ENCODE measurements at places on chromosomes 6 and 20.

DNA sequence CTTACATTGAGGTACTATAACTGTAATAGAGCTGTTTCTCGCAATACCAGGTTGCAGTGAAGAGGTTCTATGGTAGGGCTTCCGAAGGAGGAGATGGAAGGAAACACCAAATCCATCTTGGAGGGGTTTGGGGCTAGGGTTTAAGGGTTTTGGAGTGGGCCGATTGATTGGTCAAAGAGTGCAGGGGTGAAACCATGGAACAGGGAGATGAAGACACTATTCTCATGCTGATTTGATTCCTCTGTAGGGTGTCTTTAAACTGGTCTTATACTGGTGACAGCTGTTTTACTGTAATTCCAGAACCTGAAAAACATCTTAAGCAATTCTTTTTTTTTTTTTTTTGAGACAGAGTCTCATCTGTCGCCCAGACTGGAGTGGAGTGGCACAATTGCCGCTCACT lies 7.8 kb downstream of the SMIM13 start:
- no peak for DNase-seq

GRCh38 chr6:13935190-13935880 lies 10.6 kb downstream of the RNF182 start:
- no peak for DNase-seq

DNA sequence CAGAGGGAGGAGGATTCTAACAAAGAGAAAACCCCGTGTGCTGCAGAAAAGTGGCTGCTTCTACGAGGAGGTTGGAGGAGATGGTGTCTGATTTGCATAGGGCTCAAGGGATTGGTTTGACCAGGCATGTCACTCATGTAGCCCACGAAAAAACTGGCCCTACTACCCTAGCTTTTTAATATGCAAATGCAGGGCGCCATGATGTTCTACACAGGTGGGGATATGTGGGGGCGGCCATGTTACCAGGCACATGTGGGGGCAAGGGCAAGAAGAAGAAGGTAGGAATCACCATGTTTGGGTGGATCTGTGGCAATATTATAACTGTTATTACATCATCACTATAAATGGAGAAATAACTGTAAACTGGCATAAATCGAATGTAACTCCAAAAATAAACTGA lies 9.9 kb downstream of the KIAA1755 start:
- DNase-seq, result no peak

GRCh38 chr6:80967609-80968008 lies 784.9 kb downstream of the TENT5A start:
- no peak for DNase-seq

DNA sequence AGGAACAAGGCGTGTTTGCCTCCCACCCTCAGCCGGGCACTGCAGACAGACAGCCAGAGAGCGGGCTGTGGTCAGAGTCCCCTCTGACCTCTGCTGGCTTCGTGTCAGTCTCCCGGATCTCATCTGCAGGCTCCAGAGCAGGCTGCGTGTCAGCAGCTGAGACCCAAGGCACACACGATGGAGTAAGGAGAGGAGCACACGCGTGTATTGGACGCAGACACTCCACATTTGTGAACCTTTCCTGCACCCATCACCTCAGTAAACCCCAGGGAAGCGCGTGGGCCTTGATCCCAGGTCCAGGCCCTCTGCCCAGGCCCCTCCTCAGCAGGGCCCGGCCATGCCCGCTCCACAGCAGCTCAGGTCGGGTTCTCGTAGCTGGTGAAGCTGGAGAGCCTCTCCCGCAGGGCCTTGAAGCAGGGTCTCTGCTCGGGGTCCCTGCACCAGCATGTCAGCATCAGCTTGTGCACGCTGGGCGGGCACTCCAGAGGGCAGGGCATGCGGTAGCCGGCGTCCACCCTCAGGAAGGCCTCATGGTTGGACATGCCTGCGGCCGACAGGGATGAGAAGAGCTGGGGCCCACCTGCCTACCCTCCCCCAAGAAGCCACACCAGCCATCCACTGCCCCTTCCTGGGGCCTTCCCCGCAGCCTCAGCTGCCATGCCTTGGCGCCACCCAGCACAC lies 7.9 kb downstream of the PTK6 start:
- no peak for DNase-seq

DNA sequence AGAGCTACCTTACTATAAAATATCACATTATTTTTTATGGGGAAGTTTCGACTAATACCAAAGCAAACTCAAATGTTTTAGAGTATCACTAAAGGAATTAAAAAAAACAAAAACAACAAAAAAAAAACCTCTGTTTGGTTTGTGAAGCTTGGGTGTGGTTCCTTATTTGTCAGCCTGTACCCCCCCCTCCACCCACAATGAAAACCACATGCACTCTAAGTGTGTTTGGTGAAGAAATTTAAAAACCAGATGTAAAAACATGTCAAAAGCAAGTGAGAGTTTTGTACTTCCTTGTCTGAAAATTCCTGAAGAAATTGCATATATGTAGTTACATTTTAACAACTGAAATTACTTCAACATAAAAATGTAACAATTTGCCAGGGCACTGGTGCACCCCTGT lies 3.1 kb downstream of the STK38 start:
- DNase-seq, result peak; percentile 44

DNA sequence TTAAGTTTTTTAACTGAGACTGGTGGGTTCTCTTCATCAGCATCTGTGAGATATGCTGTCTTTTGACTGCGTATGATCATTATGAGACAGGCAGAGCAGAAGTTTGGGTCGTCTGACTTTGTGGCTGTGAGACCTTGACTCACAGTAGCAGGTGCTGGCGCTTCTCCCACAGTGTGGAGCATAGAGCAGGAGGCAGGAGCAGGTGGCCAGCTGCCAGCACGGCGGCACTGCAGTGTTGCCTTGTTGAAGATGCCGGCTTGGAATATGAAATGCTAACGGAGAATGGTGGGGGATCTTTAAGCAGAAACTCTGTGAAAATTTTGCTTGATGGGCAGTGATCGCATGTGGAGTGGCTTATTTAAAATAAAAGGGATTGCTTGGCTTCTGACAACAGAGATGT lies 105.0 kb downstream of the TIAM2 start:
- no peak for DNase-seq

DNA sequence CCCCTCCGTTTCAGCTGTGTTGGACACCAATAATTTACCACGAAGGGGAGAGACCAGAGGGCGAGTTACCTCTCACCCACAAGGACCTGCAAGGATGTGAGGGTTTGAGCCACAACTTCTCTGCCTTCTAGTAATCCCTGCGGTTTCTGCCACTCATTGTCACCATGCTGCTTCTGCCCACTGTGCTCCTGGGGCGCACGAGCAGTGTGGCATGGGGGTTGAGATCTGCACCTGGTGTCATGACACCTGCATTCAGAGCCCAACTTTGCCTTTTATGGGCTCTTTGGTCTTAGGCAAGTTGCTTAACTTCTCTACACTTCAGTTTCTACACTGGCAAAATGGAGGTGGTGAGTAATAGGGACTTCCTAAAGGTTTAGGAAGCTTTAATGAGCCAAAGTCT lies 84.9 kb downstream of the SOBP start:
- no peak for DNase-seq

DNA sequence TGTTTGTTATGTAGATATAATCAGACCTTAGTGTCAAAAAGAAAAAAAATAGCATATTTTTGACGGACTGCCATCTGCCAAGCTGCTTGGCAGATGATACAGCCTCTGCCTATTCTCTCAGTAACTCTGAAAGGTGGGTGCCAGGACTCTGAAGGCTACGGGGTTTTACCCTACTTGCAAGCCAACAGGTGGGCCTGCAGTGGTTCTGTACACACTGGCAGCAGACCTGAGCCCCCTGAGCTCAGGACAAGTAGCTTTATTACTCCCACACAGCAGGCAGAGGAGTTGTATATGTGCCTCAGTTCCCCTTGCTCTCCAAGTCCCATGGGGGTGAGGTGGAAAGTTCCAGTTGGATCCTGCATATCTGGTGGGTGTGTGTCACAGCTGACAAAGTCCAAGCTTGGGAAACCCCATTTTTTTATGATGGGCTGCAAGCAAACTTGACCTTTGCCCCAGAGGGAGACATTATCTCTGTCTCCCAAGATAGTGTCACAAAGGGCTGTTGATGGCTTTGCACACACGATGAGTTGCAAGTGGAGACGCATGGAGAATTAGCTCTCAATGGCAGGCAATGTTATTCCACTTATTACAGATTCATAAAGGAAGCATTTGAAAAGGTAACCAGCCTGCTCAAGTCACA lies 20.5 kb upstream of the AFDN start:
- DNase-seq, result no peak

DNA sequence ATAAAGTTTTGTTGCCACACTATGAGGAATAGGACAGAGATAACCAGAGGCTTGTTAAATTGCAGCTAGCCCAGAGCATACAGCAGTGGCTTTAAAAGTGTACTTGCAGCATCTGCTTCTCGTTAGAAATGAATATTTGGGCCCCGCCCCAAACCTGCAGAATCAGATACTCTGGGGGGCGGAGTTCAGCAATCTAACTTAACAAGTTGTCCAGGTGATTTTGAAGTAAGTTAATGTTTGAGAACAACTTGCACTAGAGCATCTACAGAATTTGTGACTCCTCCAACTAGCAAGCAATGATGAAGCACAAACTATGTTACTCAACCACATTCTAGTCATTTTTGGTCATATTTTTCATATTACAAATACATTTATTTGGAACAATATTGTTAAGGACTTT lies 10.6 kb upstream of the SUPT3H start:
- DNase-seq, result no peak

Measured in bone marrow (tissue), 2 donors.